ENCODE measurements at places on chromosomes 5 and 9.
A peak's percentile ranks its signal among the peaks of the same experiment; 100 is the strongest.

DNA sequence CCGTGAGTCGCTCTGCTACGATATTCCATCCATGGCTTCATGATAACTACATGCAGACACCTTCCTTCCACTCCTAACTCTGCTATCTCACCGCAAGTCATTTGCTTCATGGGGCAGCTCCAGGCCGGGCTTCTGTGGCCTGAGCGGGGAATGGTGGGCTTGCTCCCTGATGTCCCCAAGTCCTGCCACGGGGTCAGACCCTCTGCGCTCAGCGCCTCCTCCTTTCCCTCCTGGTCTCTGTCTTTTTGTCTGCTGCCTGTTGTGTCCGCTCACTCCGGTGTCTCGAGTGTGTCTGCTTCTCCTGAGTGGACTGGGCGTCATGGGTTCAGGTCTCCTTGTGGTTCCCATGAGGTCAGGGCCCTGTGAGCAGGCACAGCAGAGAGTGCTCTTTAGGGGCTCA lies 139.6 kb downstream of the CACNA1B start:
- H3K36me3 ChIP-seq: no peaks in the 10 kb centered on the region
- H3K27me3 ChIP-seq: peaks cover 7% of the 10 kb centered on the region
- no peak for DNase-seq
- H3K4me3 ChIP-seq: no peak overlapping the region
- H3K4me1 ChIP-seq: no peaks in the 10 kb centered on the region

- H3K27me3 ChIP-seq: no peaks in the 10 kb centered on the region
- DNase-seq: no peak
- no peak overlapping the region for H3K4me3 ChIP-seq
- no peaks in the 10 kb centered on the region for H3K36me3 ChIP-seq
Observed at GRCh38 chr5:40628407-40628806, 51.3 kb upstream of the PTGER4 start.

- no peaks in the 10 kb centered on the region for H3K27me3 ChIP-seq
- H3K36me3 ChIP-seq: no peaks in the 10 kb centered on the region
- no peaks in the 10 kb centered on the region for H3K4me1 ChIP-seq
- DNase-seq: no peak
- no peak overlapping the region for H3K27ac ChIP-seq
Observed at GRCh38 chr5:99019812-99020697, 91.2 kb upstream of the CHD1 start.

GRCh38 chr5:52784737-52785136 lies 3.0 kb upstream of the ITGA1 start:
- H3K4me3 ChIP-seq: no peak overlapping the region
- no peaks in the 10 kb centered on the region for H3K27me3 ChIP-seq
- no peak for DNase-seq
- no peak overlapping the region for H3K27ac ChIP-seq

GRCh38 chr9:18820566-18821095 lies 212.4 kb downstream of the SAXO1 start:
- H3K27ac ChIP-seq: no peak overlapping the region
- H3K4me3 ChIP-seq: no peak overlapping the region
- no peaks in the 10 kb centered on the region for H3K27me3 ChIP-seq
- H3K36me3 ChIP-seq: no peaks in the 10 kb centered on the region

GRCh38 chr9:75071530-75072122 lies 16.3 kb downstream of the NMRK1 start:
- no peaks in the 10 kb centered on the region for H3K27me3 ChIP-seq
- H3K4me3 ChIP-seq: no peak overlapping the region
- H3K4me1 ChIP-seq: peaks cover 9% of the 10 kb centered on the region
- H3K27ac ChIP-seq: peak overlapping the region; percentile 2

DNA sequence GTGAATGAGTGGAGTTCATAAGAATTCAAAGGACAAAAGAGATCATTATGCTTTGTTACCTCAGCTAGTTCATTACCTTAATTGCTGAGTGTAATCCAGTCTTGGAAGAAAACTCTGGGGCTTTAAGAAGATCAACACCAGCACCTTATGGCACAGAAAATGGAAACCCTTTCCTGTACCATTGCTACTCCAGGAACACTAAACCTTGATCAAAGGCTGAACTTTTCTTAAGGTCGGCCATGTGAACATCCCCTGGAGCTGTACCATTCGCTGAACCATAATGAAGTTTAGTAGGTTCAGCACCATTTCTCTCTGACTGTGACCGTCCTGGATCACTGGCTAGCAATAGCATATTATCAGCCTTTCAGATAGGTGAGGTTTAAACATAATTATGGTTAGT lies 97.4 kb downstream of the PBX3 start:
- DNase-seq: no peak
- H3K4me1 ChIP-seq: no peaks in the 10 kb centered on the region
- H3K4me3 ChIP-seq: no peak overlapping the region
- no peak overlapping the region for H3K27ac ChIP-seq
- no peaks in the 10 kb centered on the region for H3K27me3 ChIP-seq

DNA sequence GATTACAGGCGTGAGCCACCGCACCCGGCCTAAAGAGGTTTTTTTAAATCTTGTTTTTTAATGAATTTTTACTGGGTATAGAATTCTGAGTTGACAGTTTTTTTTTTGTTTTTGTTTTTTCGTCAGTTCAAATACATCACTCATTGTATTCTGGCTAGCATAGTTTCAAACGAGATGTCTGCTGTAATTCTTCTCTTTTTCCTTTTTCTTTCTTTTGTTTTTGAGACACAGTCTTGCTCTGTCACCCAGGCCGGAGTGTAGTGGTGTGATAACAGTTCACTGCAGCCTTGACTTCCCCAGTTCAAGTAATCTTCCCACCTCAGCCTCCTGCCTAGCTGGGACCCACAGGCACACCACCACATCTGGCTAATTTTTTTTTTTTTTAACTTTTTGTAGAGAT lies 2.2 kb upstream of the PRRT1B start:
- no peaks in the 10 kb centered on the region for H3K36me3 ChIP-seq
- DNase-seq: no peak
- peaks cover 25% of the 10 kb centered on the region for H3K27me3 ChIP-seq
- no peak overlapping the region for H3K27ac ChIP-seq
- peaks cover 41% of the 10 kb centered on the region for H3K4me1 ChIP-seq

DNA sequence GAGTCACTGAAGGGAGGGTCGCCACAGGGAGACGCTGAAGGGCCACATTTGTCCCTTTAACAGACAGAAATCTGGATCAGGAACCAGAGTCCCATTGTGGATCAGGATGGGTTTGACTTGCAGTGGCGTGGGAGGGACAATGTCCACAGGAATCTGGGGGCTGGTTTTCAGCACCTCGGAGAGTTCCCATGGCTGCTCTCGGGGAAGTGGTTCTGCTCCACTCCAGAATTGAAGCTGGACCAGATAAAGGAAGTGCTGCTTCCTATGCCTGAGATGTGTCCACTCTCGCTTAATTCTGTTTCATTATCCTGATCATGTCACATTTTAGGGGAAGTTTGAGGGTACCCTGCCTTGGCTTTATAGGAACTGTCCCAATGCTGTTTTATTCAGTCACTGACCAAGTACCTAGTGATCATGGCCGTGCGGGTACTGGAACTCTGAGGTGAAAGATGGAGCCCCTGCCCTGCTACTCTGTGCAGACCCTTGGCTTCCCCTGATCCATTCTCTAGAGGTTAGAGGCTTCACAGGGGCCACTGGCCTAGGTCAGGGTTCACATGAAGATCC lies 28.7 kb downstream of the ENHO start:
- no peak overlapping the region for H3K27ac ChIP-seq
- peak; percentile 43 for DNase-seq
- H3K36me3 ChIP-seq: no peaks in the 10 kb centered on the region
- no peak overlapping the region for H3K4me3 ChIP-seq

- H3K4me1 ChIP-seq: no peaks in the 10 kb centered on the region
- H3K4me3 ChIP-seq: no peak overlapping the region
- H3K36me3 ChIP-seq: no peaks in the 10 kb centered on the region
- no peaks in the 10 kb centered on the region for H3K27me3 ChIP-seq
Observed at GRCh38 chr5:144468571-144468970, 297.9 kb downstream of the KCTD16 start.

Data from CD4-positive, alpha-beta T cell (primary cell).